ENCODE measurements at places on chromosomes 3 and 15. TPM values are rescaled to one million over a fixed set of nuclear protein-coding genes. Genes with fewer than 3 reads are reported as not detected.

The ZWILCH gene
- 56.5 TPM for total RNA-seq

The CCR3 gene
- not detected for total RNA-seq

The SPTBN5 gene
- 8.5 TPM for total RNA-seq

The MKRN2 gene
- total RNA-seq: 36.8 TPM

The CACNA2D2 gene
- under 0.01 TPM for total RNA-seq

The STARD5 gene
- total RNA-seq: 1.4 TPM

The VIPR1 gene
- total RNA-seq: 3.2 TPM
